ENCODE measurements at places on chromosomes 6 and 20.

- no peak for DNase-seq
These were observed 32.8 kb upstream of the FOXQ1 start for GRCh38 chr6:1279065-1279464.

DNA sequence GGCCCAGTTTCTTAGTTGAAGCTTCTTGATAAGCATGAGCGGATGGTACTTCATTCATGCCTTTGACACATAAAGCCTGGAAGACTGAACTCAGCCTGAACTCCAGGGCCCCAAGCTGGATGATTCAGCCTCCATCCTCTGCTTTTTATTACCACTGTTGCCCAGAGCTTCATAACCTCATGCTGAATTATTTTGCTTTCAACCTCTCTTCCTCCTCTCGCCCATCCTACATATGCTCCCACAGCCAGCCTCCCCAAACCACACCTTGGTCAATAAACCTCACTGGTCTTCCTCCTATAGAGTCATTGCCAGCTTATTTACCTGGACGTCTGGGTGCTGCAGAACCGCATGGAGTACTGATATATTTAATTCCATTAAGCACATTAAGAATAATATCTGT is 59.4 kb downstream of the SLC35B3 start:
- no peak for DNase-seq

DNA sequence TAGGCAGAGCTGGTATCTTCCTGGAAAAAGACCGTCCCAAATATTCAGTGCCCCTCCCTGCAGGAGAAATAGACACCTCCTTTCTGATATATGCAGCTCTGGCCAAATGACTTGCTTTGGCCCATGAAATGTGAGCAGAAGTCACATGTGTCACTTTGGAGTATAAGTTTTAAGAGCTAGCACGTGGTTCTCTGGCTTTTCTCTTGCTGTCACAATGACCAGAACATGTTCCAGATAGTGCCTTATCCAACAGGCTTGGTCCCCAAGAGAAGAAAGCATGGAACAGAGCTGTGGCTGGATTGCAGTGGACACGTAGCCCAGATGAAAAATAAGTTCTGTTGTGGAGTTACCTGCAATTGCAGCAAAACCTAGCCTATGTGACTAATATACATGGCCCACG is 40.4 kb downstream of the UNC5CL start:
- no peak for DNase-seq

DNA sequence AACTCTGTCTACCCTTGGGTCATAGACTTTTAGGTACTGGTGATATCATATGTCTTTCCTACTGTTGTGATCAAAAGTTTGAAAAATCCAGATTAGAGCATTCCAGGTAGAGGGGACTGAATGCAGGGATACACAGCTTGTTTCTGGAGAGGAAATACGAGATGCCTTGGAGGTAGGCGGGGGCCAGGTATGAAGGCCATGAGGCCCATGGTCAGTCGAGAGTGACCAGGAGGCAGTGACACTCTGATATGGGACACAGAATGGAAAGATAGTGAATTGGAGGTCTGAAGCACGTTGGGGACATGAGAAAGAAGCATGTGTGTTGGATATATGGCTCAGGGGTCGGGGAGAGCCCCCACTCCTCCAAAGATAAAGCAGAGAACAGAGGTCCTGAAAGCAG is 16.1 kb upstream of the SRSF3 start:
- DNase-seq, result no peak

- DNase-seq, result no peak
These were observed 38.2 kb upstream of the KIF13A start for GRCh38 chr6:18025596-18025995.

DNA sequence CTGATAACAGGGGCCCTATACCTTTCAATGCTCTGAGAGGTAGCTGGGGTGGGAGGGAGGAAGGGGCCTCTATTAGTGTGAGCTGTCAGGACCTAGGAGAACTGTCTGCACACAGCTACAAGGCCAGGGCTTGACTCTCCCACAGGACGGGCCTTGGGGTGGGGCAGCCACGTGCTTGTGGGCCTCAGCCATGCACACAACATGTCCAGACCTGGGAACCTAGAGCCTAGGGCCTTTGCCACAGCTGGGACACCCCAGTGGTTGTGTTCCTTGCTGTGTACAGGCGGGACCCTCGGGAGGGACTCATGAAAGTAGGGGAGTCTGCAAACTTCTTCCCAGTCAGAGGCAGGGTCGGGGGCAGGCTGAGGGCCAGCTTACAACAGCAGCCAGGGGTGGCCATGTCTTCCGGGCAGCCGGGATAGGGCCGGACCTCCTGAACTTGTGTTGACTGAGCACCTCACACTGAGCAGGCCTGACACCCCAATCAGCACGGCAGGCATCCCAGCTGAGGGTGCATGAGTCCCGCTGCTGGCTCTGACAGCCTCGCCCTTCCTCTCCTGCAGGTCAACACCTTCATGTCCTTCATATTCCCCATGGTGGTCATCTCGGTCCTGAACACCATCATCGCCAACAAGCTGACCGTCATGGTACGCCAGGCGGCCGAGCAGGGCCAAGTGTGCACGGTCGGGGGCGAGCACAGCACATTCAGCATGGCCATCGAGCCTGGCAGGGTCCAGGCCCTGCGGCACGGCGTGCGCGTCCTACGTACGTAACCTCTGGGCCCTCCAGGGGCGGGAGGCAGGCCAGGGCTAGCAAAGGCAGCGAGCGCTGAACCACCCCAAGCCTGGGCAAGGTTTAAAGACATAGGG is 41.9 kb upstream of the MRGBP start:
- DNase-seq, result no peak

DNA sequence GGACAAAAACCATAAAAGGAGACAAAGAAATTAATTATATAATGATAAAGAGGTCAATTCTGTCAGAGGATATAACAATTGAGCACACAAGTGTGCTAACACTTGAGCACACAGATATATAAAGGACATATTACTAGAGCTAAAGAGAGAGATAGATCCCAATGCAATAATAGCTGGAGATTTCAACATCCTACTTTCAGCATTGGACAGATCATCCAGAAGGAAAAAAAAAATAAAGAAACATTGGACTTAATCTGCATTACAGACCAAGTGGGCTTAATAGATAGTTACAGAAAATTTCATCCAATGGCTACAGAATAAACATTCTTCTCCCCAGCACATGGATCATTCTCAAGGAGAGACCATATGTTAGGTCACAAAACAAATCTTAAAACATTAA is 9.9 kb downstream of the VNN1 start:
- DNase-seq, result no peak

DNA sequence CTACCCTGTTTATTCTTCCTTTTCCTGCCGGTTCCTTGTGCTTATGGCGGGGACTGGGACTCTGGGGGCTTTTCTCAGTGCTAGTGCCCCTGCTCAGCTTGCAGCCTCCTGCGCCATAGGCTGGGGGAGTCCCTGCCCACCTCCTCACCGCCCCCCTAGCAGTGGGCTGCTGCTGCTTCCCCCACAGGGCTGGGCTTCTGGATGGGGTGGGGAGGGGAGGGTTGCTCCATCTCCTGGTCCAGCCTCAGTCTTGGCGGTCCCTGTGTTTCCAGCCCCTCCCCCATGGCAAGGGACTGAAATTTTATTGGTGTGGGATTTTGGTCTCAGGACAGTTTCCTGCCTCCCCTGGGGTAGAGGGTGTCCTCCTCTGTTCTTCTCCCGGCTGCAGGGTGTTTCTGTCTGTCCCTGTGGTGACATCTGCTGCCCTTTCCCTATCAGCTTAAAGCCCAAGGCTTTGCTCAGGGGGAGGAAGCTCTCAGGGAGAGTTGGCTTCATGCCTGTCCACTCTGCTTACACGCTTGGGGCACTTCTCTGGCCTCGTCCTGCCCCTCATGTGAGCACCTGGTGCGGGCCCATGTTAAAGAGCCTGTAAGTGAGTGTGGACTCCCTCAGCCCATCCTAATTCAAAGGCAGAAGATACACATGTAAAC is 100.6 kb downstream of the HIVEP1 start:
- DNase-seq, result no peak

GRCh38 chr20:16580620-16581019 is 7.4 kb upstream of the KIF16B start:
- no peak for DNase-seq

- no peak for DNase-seq
These were observed 21.9 kb downstream of the MYH7B start for GRCh38 chr20:34977365-34978091.

DNA sequence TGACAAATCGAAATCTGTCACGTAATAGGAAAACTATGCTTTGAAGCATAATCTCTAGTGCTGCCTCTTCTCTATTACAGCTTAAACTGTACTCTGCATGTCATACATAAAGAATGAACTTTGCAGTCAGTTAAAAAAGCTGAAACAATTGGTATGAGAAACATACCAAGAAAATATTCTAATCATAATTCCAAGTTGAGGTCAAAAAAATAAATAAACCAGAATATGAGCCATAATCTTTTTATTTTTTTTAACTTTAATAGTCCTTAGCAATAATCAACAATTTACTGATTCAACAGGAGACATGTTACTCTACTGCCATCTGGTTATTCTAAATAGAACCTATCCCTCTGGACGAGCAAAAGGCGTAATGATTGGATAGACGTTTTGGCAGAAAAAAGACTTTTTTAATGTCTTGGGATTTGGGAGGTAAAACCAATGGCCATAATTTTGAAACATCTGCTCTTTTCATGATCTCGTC is 224.4 kb upstream of the FLRT3 start:
- no peak for DNase-seq

- no peak for DNase-seq
These were observed 169.1 kb upstream of the CST7 start for GRCh38 chr20:24779946-24780345.

GRCh38 chr6:20610636-20611370 is 76.5 kb downstream of the CDKAL1 start:
- no peak for DNase-seq

DNA sequence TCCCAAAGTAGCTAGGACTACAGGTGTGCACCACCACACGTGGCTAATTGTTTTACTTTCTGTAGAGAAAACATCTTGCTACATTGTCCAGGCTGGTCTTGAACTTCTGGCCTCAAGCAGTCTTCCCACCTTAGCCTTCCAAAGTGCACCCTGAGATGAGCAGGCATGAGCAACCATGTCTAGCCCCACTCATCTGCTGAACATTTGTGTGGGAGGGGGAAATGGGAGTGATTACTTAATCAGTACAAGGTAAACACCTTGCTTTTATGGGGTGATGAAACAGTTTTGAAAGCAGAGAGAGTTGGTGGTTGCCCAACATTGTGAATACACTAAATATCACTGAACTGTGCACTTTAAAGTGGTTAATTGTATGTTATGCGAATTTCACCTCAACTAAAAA is 5.3 kb downstream of the APMAP start:
- no peak for DNase-seq

DNA sequence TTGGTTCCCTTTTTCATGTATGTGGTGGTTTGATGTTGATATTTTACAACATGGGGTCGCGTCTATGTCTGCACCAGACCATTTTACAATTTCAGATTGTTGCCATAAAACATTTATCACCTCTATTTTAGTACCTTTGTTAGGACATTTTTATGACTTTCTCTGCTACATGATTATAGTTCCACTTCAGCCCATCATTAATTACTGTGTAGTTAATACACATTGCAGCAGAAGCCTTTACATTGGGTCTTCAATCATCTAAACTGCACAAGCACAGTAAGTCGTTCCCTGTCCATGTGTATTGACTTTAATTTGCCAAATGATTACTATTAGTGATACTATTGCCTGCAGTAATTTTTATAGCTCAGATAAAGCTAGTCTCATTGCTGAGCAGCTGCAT is 15.7 kb upstream of the TMEM217 start:
- DNase-seq, result no peak

DNA sequence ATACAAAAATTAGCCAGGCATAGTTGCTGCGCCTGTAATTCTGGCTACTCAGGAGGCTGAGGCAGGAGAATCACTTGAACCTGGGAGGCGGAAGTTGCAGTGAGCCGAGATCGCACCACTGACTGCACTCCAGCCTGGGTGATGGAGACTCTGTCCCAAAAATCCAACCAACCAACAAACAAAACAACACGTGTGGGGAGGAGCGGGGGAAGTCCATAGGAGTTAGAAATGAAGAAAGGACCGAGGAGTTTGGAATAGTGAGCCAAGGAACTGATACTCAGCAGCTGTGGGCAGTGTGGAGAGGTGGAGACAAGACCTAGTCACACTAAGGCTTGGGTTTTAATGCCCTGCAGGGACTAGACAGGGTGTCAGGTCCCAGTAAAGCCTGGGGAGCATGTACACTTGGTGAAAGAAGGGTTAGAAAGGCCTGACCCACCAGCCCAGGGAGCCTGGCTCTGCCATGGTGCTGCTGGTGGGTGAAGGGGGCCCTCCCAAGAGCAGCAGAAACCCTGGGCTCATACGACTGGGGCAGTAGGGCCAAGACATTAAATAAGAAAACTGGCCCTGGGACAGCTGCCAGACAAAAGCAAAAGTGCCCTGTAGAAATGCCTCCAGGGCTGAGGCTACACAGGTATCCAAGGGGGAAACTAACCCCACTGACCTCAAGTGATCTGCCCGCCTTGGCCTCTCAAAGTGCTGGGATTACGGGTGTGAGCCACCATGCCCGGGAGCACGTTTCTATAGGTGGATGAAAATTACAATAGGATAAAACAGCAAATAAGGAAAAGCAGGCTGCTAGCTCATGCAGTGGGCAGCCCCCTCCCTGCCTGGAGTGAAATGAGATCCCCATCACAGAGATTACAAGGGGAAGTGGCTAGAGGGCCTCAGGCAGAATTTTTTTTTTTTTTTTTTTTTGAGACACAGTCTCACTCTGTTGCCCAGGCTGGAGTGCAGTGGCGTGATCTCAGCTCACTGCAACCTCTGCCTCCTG is 58.0 kb downstream of the MYH7B start:
- DNase-seq, result no peak

- DNase-seq, result no peak
These were observed 60.1 kb upstream of the SPDEF start for GRCh38 chr6:34616227-34616585.

DNA sequence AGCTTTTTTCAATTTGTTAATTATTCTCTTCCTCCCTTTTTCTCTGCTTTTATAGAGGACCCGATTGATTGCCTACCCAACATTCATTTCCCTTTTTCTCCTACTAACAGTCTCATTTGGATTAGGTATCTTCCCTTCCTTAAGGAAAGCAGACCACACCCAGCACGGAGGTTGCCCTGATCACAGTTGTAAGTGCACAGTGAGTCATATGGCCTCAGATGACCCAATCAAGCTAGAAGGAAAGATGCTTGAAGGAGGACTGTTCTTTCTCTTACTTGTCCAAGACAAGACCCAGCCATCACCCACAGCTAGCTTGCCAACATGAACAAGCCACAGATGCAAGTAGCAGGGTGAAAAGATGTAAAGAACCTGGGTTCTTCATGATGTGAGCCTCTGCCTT is 518.6 kb downstream of the PKHD1 start:
- DNase-seq, result no peak

GRCh38 chr20:63856098-63856511 is 5.2 kb upstream of the ABHD16B start:
- no peak for DNase-seq

- no peak for DNase-seq
These were observed 166.0 kb downstream of the TRMT11 start for GRCh38 chr6:126152372-126152745.

DNA sequence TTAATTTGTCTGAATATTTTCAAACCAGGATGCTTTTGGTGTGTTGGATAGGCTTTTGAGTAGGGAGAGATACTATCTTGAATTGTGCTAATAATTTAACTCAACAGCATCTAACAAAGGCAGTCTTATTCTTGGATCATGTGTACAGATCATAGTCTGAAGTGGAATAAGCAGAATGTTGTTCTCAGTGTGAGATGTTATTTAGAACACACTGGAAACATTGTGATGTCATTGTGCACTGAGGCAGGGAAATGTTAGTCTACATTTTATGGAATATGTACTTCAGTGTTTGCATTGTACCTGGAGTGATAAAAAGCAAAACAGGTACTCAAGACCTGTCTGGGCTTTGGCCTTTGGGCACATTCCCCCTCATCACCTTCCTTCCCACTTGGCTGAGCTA is 35.0 kb downstream of the RNF144B start:
- no peak for DNase-seq
